ENCODE measurements at places on chromosomes 5 and 9. TPM values are rescaled to one million over a fixed set of nuclear protein-coding genes. Genes with fewer than 3 reads are reported as not detected.

CYSTM1 gene
- 39.7 TPM for total RNA-seq

DNA sequence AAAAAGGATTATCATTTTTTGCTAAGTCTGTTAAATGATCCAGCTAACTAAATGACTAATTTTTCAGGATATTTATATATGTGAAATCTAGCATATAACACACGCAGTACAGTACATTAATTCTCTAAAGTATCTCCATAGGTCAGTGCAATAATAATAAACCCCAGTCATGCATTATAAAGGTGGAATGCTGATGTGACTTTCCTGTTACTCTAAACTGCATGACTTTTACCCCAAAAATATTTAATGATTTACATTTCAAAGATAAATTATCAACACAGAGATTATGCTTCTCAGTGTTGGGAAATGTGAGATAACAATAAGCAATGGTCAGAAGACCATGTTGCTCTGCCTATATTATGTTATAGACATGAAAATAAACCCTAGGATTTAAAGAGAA, 34.1 kb upstream of the PAM start:
- DNase-seq: no peak

GRCh38 chr9:133992780-133993634, 883 bp upstream of the VAV2 start:
- peak; percentile 96 for DNase-seq

CCDC192 gene
- not detected for total RNA-seq

GRCh38 chr9:83061990-83062650, 822 bp downstream of the RASEF start:
- DNase-seq: no peak

SHC3 gene
- total RNA-seq: 2.3 TPM

DNA sequence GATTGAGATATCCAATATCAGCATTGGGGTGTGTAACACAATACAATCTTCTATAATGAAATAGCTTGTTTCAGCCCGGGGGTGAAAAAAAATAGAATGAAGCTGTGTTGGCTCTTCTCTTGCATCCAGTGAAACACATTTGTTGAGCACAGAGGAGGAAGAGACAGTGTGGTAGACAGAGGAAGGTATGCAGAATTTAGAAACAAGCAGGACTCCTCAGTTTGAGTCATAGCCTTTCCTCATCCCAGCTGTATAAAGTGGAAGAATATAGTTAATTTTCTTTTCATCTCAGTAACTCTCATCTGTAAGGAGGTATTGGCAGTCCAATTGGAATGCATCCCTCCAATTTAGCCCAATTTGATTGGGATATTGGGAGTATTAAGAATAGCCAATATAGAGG, 302.2 kb upstream of the VLDLR start:
- no peak for DNase-seq

SH3RF2 gene
- total RNA-seq: 0.81 TPM

DNA sequence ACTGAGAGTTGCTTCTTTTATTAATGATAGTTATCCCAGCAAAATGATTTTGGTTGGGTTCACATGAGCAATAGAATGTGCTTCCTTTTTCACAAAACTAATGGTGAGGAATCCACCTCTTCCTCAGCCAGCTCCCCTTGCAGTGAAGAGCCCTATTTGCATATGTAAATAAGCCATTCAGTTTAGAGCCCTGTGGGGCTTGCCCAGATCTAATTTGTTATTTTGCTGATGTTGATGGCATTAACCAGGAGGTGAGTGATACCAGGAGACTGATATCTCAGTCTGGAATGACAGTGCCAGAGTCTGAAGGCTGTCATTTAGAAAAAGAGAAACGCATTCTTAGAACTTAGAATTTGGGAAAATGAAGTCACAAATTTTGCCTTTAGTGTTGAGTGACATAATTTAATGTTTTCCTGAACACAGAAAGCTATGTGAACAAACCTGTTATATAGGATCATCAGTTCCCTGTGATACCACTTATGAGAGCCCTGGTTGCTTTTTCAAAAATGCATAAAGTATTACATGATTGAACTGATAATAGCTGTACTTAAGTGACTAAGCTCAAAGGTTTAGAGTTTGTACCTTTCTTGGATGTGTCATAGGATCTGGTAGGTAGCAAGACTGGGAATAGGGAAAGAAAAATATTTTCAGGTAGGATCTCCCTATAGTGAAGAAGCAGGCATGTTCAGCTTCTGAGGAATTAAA, 271.6 kb downstream of the MAST4 start:
- no peak for DNase-seq

OTP gene
- total RNA-seq: not detected

GCNT1 gene
- total RNA-seq: 2.1 TPM

GRCh38 chr9:127895811-127896210, 3.6 kb downstream of the ST6GALNAC6 start:
- DNase-seq: no peak

DNA sequence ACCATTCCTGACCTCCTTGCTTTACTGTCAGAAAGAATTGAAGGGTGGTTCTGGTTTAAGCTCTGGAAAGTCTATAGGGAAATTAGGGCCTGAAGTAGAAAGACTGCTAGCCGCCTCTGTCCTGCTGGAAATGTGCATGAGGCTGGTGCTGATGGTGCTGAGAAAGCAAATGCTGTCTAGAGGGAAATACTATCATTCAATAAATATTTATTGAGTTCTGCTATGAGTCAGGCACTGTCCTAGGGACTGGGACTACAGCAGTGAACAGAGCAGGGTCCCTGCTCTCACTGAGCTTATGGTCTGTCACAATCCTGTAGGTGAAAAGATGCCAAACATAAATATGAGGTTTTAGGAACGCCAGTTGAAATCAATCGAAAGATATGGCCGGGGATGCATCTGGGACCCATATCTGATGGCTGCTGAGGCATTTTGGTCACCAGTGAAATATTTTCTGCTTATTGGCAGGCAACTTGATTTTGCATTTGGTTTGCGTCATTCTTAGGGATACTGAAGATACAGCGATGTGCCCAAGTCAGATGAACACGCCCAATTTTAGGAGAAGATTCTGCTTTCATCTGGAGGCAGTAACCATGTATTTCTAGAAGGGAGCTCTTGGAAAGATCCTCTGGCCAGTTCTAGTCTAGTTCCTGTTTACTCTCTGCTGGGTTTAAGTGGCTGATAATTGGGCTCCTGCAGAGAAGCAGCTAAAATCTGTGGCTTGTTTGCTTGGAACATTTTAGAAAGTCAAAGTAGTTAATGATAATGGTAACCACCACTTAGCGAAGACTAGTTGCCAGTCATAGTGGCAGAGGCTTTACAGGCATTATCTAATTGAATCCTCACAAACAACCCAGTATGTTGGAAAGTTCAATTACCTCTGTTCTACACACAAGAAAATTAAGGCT, 73.3 kb downstream of the INSYN2B start:
- DNase-seq: no peak

CCDC152 gene
- 0.55 TPM for total RNA-seq
